ENCODE measurements at places on chromosomes 7 and 10.

DNA sequence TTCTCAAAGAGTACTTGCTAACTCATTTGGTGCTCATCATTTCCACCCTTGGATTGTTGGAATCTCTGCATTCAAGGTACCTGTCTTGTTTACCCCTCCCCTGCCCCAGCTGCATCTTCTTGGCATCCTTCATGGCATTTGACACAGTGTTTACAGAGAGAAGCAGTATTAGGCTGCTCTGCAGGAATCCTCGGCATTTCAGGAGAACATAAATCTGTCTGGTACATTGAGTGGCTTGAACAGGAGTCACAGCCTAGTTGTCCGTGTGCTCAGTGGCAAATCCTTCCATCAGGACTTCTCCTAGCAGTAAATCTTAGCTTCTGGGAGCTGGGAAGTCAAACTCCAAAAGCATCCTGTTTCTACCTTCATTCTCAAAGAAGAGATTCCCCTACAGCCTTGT, 136.8 kb upstream of the YAE1 start:
- DNase-seq: no peak

- no peak for DNase-seq
These were observed 67.1 kb upstream of the HABP2 start for GRCh38 chr10:113485736-113486135.

DNA sequence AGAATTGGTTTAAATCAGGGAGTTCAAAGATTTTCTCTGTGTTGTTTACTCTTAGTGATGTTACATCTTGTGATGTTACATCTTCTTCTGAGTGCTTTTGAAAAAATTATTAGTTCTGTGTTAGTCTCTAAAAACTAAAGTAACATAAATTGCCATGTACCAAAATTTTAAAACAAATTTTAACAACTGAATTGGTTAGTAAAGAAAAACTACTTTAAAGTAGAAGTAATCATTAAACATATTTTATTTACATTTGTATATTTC, 5.2 kb upstream of the IGF2BP3 start:
- DNase-seq: no peak

GRCh38 chr10:129841590-129841989, 122.5 kb downstream of the EBF3 start:
- DNase-seq: no peak

- DNase-seq: no peak
These were observed 83.7 kb downstream of the KIF20B start for GRCh38 chr10:89785095-89785494.

GRCh38 chr10:116469437-116469836, 41.8 kb downstream of the PNLIPRP3 start:
- no peak for DNase-seq

- DNase-seq: no peak
These were observed 216.6 kb downstream of the KCNMA1 start for GRCh38 chr10:77420947-77421523.

DNA sequence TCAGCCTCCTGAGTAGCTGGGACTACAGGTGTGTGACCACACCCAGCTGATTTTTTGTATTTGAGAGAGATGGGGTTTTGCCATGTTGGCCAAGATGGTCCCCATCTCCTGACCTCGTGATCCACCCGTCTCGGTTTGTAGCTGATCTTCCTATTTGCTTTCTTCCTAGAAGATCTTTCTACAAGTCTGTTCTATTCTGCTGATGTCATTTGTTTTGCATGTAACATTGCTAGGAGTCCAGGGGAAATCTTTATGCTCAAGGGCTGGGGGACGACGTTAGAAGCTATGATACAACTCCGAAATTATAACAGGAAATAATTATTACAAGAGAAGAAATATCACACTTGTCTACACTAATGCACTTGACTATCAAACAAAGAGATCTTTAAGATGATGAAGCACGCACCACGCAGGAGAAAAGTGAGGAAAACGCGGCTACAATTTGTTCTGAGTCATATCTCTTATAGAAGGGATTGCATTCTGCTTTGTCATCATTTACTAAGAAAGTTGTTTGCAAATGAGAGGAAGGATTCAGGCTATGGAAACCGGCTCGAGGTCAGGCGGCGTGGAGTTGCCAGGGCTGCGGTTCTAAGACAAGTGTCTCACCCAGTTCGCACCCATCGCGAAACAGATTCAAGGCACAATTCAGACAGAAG, 103.0 kb upstream of the CARD11 start:
- DNase-seq: no peak

GRCh38 chr10:131569851-131570715, 258.6 kb upstream of the TCERG1L start:
- no peak for DNase-seq

- DNase-seq: no peak
These were observed 160.1 kb downstream of the MTERF1 start for GRCh38 chr7:91720260-91720937.

DNA sequence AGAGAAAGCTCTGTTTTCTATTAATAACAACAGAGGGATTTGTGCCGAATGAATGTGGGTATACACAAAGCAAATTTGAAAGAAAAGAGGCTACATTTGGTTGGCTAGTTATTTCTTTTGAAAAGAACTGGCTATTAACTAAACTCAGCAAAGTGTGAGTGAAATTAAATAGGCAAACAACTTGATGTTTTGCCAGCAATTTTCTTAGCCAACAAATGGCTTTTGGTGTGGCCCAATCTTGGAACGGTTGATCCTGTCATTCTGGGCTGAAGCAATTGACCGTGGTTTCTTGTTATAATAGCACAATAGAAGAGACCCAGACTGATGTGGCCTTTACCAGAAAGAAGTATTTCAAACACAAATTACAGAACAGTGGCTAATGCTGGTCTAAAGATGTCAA, 898.6 kb downstream of the KCNMA1 start:
- no peak for DNase-seq

GRCh38 chr10:18684416-18684815, 25.2 kb downstream of the ARL5B start:
- DNase-seq: no peak

DNA sequence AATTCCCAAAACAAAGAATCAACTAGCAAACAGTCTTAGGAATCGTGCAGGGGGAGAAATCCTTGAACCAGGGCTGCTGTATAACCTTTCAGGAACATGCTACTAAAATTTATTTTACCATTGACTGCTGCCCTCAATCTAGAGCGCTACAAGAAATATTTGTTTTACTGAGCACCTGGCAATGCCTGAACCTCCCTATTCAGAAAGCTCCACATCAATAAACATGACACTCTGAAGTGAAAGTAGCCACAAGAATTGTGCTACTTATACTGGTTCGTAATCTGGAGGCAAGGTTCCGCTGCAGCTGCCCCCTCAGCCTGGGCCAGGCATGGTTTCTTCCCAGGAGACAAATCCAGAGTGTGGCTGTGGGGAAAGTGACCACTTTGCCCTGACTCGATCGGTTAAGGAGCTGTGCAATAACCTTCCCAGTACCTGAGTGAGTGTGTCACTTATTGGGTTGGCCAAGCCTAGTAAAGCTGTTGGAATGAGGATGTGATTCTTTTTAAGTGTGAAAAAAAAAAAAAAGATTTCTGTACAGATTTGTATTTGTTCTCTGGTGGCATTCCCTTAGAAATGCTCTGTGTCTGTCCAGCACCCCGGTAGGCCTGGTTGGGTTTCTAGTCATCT, 7.7 kb downstream of the VWA2 start:
- DNase-seq: no peak

GRCh38 chr7:142894985-142895593, 9.5 kb upstream of the TRPV6 start:
- DNase-seq: no peak

DNA sequence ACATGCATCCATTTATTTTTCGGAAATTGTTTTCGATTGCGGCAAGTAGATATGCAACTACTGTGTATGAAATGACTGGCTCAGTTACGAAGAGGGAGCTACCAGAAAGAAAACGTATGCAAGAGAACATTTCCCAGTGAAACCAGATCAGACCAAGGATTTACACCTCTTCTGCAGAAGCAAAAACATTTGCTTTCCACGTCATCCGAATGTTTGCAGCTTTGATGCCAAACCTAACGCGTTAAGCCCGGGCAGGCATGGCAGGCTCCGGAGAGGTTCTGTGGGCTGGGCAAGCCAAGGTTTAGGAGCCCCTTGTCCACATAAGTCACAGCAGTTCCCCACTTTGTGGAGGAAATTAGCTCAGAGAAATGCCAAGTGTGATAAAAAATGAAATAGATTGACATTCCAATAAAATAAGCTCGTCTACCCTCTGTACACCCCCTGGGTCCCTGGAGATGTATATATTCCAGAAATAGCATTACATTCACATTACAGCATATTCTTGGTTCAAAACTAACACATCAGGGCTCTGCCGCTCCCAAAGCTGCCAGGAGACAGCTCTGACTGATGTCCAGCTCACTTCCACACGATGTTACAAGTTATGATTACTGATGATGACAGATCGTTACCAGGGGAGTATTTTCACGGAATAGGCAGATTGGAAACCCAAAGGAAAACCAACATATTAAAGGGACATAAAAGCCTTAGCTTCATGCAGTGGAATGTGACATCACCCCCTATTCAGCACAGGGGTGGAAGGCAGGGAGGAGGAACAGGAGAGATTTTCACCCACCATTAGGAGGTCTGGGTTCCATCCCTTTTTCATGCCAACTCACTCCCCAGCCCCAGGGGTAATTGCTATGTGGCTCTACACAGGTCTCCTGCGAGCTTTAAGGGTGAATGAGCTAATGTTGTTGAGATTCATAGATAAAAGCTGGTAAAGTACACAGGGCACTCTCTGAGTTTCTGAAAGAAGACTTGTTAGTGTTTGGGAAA, 81.5 kb downstream of the LYZL1 start:
- no peak for DNase-seq

DNA sequence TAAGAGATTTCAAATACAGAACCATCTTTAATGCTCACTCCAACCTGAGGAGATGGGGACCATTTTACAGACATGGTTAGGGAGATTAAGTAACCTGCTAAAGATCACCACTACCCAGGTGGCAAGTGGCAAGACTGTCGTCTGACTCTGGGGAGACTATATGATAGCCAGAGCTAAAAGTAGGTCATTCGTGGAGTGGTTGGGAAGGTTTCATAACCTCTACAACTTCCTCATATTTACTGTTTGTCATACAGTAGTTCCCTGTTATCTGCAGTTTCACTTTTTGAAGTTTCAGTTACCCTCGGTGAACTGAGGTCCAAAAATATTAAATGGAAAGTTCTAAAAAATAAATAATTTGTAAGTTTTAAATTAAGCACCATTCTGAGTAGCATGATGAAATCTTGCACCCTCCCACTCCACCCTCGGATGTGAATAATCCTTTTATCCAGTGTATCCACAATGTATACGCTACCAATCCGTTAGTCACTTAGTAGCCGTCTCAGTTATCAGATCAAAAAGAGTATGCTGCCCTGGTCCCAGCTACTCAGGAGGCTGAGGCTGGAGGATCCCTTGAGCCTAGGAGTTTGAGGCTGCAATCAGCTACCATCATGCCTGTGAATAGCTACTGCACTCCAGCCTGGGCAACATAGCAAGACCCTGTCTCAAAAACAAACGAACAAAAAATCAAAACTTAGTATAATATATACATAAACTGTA, 14.9 kb upstream of the LGI1 start:
- no peak for DNase-seq

DNA sequence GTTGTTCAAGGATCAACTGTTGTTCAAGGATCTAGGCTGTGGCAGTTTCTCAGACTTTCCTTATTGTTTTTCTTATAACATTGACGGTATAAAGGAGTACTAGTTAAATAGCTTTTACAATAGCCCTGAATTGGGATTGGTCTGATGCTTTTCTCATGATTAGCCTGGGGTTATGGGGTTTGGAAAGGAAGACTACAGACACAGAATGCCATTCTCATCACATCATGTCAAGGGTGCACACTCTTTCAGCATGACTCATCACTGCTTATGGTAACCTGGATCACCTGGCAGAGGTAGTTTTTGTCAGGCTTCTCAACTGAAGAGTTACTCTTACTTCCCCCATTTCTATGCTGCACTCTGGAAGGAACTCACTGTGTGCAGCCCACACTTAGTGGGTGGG, 194.2 kb upstream of the NPSR1 start:
- DNase-seq: no peak

DNA sequence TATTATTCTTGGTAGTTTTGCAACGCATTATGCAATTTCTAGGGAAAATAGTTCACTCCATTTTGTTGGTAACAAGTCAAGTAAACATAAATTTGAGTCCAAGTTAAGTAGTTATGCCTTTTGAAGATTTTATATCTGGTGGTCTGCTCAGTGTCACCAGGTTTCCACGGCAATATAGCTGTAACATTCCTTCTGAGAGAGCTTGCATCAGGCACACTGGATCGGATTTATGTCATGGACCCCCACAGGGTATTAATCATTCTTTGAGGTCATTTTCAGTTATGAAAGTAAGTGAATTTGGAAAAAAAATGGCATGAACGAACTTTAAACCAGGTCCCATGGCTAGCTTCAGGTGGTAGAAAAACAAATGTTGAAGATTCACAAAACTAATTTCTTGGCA, 136.3 kb downstream of the POLR1F start:
- DNase-seq: no peak

Measured in activated T-helper 9 cell treated with anti-CD3 and anti-CD28 coated beads, Interleukin-2, amount 50 U/mL, for 16 hours (primary cell).